ENCODE measurements at places on chromosomes 3 and 15.

- peak; percentile 71 for DNase-seq
These were observed 5.6 kb upstream of the FEM1B start for GRCh38 chr15:68271854-68272471.

DNA sequence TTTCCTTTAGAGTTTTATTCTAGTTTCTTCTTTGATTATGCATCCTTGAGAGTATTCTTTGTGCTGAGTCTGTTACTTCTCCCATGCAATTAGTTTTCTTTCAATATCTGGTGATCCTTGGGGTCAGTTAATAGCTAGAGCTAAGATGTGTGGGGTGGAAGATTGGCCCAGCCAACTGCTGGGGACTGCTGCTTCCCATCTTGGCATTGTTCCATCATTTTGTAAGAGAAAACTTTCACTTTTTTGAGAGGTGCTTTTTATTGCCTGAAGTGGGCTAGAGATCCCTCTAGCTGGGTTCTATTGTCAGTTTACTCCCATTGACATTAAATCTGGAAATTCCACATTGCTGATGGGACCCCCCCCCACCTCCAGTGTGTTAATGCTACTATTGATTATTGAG lies 15.4 kb downstream of the BCL2L10 start:
- no peak for DNase-seq

DNA sequence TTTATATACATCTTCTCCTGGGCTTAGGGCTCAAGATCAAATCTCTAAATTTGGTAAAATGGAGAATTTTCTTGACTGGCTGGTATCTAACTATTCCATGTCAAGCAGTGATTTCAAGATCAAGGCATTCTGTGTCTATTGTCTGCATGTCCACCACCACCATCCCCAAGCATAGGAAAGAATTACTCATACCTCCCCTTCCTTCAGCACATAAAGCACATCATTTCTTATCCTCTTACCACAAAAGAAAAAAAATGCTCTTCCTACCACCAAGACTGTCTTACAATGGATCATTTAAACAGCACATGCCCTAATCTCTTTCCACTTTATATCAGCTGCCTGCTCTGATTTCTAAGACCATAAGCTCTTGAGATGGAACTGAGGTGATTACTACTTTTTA lies 470.5 kb upstream of the THBS1 start:
- DNase-seq: peak; percentile 46

DNA sequence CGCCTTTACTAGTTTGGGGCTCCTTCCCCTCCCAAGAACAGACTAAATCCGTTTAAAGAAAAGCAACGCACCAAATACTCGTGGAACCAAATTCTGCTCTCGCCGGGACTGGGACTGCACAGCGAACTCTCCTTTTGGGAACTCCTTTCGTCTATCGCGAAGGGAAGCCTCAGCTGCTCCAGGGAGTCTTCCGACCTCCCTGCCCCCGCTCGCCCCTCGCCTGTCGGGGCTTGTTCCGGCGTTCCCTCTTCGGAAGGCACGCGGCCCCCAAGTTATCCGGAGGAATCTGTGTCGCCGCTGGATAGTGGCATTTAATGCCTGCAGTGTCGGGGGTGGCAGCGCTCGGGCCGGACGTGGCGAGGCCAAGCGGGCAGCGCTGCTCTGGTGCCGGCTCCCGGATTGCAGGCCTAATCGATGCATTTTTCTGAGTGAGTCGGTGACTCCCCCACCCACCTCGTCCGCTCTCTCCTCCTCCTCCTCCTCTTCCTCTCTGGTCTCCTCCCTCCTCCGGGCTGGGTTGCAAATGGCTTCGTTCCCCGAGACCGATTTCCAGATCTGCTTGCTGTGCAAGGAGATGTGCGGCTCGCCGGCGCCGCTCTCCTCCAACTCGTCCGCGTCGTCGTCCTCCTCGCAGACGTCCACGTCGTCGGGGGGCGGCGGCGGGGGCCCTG lies at the start of gene TRIM71:
Gene TRIM71 (plus strand): TSS at position 440 of the 671 bp plus-strand sequence. CDS start 84 bp downstream, at position 524.
- DNase-seq: peak; percentile 35

DNA sequence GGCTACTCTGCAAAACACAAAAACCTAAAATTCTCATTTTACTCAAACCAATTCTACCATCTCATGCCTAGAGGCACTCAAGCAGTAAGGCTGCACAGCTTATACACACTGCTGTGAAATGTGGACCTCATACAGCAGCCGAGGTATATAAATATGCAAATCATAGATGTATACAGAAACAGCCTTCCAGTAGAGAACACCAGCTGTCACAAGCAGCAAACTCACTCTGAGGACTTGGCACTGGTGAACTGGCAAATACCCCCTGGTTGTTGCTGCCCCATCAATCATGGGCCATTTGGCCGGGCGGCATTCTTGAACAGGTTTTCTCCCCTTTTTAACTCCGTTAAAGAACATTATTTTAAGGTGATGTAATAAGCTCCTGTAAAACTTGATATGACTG lies 378.0 kb downstream of the LSAMP start:
- no peak for DNase-seq

DNA sequence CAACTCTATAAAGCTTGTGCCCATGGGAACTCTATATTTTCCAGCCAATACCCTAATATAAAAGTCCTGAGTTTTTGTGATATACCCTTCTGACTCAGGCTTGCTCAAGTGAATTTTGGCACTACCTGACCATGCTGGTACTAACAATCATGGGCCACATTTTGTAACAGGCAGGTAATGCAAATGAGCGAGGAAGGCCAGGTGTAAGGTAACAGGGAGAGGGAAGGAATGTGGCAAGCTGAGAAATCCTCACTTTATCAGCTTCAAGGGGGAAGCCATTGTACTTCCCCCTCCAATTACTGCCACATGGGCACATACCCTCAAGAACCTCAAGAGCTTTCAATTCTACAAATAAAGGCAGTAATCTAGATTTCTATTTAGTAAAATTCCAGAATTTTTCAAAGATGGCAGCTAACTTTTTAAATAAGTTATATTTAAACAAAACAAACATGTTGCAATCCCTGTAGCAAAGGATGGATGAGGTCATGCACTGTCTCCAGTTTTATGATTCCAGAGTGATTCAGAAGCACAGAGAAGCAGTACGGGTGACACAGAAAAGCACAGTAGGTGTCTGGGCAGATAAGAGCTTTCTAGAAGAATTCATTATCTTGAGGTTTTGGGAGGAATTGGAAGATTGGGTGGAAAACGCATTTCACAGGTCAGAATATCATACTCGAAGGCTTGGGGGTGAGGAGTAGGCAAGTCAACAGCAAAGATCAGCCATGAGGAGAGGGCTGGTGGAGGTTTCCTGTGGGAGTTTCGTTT lies 87.6 kb downstream of the FOXP1 start:
- peak; percentile 54 for DNase-seq

DNA sequence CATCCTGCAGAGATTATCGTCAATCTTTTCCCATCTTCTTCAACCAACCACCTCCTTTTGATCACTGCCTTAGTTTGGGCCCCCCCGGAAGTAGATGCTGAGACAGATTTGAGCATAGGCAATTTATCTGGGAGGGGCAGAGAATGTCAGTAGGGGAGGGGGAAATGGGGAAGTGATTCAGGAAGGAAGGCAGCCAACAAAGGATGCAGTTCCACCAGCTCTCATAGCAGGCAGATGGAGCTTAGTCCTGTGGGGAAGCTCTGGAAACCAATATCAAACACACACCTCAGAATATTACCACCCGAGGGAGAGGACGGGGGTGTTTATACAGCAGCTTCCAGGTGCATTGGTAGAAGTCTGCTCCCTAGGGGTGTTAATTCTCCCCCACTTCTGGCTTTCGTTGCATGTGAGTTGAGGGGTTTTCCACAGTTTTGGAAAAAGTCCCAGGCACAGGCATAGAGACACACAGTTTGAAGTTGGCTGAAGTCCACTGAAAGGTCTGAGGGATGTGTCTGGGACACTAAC lies 91.5 kb upstream of the TNFAIP8L3 start:
- no peak for DNase-seq

GRCh38 chr3:172135820-172136219 lies 96.4 kb downstream of the FNDC3B start:
- no peak for DNase-seq

- DNase-seq: no peak
These were observed 22.9 kb downstream of the B3GNT5 start for GRCh38 chr3:183275937-183276336.
